ENCODE measurements at places on chromosomes 5 and 9.

GRCh38 chr9:104808035-104808614, 44.2 kb downstream of the NIPSNAP3B start:
- DNase-seq: peak; percentile 69

DNA sequence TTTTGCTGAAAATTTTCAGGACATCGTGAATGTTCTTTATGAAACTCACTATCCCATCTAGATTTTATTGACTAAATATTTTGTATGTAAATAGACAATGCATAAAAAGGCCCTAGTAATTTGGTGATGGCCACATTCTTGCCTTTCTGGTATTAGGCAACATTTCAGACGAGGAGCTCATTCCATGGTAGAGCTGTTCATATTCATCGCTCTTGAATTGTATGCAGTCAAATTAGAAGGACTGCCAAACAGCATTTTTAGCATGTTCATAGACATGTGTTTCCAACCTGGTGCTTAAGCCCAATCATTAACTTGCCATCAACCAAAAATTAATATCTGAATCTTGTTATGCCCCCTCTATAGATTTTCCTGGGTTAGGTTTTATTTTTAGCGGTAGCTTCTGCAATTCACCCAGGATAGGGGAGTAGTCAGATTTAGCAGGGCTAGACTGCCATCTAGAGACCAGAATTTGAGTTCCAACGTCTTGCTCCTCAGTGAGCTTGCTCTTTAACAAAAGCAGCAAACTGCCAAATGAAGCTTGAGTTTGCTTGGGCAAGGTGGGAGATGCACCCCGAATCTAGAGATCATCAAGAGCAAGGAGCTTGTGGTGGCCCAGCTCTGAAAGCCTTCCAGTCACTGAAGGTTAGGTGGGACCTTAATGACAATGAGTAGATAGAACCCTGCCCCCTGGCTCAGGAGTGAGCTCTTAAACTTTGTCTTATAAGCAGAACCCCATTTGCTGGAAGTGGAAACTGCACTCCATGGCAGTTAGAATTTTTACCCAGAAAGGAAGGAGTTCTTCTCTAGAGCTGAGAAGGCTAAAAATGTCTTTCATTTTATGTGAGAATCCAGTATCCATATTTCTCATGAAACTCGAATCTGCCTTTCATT, 456.2 kb downstream of the RASEF start:
- peak; percentile 71 for DNase-seq

DNA sequence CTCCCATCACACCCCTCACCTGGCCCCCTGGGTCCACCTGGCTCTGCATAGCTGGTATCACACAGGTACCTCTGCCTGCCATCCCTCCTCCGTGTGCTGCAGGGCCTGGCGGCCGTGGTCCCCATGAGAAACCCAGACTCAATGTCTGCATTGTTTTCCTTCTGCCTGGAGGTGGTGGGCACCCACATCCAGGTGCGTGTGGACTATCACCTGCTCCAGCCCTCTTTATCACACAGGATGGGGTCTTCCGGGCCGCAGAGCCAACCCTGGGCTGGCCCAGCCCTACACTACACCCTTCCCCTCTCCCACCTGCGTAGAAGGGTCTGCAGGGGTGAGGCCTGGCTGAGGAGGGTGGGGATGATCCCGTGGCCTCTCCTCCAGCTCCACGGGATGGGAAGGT, 7.0 kb upstream of the FUT7 start:
- no peak for DNase-seq

- DNase-seq: peak; percentile 67
Measured at GRCh38 chr9:129351058-129351641, 173.1 kb upstream of the IER5L start.

- no peak for DNase-seq
Measured at GRCh38 chr9:111870774-111871498, 25.7 kb upstream of the UGCG start.

DNA sequence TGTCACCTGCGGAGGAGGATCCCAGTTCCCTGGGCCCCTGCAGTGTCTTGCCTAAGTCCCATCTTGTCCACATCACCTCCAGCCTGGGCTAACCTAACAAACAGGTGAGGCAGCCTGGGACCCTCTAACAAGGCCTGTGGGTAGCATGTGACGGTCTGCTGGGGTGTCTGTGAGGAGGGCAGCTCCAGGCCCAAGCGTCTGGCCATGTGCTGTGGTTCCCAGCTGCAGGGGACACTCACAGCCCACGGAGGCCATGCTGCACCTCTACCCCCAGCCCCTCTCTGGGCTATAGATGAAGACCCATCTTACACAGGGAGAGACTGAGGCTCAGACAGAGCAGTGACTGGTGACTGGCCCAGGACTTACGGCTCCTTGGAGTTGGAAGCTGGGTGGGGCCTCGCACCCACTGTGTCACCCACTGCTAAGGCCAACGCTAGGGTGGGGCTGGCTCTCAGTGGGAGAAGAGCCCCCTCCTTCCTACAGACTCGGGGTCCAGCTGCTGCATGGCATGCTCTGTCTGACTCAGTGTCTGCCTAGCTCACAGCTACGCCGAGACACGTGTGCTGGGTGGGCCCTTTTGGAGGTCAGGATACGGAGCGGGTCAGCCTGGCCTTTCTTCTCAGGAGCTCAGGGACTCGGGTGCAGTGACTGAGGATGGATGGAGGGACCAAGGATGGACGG, 40.8 kb upstream of the RNF130 start:
- DNase-seq: no peak

- DNase-seq: peak; percentile 42
Measured at GRCh38 chr5:89981878-89982773, 427.4 kb downstream of the CETN3 start.

GRCh38 chr5:119079318-119079921, 8.5 kb downstream of the DMXL1 start:
- DNase-seq: peak; percentile 10

- peak; percentile 20 for DNase-seq
Measured at GRCh38 chr9:88680505-88681160, 145.7 kb downstream of the NXNL2 start.

DNA sequence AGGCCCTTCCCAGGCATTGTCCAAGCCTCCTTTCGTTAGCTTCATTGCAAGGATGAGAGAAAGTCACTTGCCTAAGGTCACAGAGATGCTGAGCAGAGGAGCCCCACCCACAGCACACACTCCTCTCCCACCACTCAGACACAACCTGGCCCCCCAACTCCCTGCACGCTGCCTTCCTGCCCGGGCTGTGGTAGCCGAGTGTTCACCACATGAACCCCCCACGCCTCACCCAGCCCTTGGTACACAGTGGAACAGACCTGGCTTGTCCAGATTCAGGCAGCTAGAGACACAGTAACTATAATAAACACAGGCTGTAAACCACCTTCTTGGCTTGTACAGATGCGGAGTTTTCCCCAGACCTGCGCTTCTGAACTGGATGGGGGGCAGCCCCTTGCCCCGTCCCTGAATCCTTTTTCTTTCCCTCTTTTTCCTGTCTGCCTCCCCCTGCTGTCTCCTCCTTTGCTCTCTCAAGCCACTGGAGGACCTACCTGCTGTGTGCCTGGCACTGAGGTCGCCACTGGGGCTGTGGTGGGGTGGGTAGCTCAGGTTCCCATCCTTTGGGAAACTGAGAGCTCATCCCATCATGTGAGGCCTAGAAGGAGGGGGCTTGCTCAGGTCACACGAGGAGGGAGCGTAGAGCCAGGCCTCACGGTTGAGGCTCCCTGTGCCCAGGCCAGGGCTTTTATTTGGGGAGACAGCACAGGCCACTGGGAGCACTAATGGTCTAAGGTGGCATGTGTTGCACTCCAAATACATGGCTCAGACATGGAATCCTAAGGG, 55.7 kb upstream of the SYNPO start:
- DNase-seq: no peak

DNA sequence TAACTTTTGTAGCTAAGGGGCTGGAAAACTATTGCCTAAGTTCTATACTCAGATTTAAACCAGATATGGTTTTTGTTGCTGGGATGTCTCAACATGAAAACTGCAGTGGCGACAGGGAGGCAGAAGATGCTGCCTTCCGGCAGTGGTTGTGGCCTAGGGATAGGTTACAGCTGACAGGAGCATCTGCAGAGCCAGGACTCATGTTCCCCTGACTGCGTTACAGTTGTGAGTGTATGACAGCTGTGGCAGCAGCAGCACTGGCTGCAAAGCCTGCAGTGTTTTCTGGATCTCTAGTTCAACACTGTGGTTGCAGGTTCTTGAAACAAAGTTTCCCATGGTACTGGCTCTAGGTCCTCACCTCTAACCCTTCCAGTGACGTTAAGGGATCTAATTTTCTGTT, 498.8 kb upstream of the CDH18 start:
- DNase-seq: no peak

DNA sequence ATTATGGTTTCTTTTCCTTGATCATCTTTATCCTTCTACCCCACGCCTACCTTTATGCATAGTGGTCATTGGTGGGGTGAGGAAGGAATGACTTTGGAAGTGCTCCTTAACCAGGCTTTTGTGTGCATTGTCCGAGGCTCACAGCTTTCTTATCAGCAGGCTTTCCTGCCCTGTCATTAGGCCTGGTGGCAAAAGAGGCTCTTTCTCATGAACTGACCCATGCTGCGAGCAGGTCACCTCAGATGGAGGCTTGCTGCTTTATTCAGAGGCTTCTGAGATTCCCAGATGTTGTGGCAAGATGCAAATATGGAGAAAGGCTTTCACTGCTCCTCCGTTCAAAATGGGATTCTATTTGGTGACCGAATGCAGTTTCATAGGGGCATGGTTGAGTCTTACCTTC, 57.4 kb upstream of the DMRTA1 start:
- no peak for DNase-seq

- peak; percentile 44 for DNase-seq
Measured at GRCh38 chr9:131734165-131734610, 5.7 kb downstream of the RAPGEF1 start.

GRCh38 chr5:123708074-123708806, 196.3 kb downstream of the CSNK1G3 start:
- DNase-seq: peak; percentile 99

DNA sequence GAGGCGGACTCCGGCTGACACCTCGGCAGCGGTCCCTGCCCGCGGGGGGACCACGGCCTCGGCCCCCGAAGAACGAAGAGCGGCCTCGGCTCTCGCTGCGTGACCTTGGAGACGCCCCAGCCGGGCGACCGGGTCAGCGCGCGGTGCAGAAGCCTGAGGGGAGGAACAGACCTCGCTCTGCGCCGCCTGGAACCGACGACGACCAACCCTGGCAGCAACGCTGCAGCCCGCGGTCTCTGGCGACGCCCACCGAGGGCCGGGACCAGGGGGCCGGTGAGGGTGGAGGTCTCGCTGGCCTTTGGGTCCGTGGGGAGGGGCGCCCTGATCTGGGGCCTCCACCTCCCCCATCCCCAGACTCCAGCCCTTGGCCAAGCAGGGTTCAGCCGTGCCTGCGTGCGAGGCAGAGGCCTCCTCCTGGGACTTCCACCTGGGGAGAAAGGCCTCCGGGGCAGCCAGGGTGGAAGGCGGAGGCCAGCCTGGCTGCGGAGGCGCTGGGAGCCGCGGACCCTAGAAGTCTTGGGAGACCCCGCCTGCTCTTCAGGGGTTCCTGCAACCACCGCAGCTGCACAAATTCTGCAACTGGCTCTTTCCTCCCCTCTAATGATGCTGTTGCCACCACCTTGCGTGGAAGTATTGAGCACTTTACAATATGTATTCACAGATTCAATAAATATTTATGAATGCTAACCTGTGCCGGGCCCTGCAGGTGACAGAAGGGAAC, 44.3 kb upstream of the SLC12A7 start:
- DNase-seq: no peak

GRCh38 chr5:175789670-175790069, 81.7 kb upstream of the CPLX2 start:
- no peak for DNase-seq

DNA sequence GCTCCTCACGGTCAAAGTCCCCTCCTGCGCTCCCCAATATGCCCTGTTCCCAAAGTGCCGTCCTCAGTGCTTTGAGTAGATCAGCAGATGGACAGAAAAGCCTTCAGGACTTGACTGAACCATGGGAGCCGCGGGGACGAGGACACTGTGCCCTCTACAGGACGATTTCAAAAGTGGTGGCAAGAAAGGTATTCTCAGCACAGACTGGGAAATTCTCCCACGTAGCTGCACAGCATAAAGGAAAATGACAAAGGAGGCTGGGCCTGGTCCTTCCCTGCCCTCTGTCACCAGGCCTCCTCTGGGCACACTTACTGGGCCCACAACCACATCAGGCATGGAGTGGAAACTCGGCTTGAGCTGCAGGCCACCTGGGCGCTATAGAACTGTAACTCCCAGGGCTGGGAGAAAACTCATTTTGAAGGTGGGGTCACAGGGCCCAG, 16.7 kb upstream of the MTMR12 start:
- peak; percentile 52 for DNase-seq

DNA sequence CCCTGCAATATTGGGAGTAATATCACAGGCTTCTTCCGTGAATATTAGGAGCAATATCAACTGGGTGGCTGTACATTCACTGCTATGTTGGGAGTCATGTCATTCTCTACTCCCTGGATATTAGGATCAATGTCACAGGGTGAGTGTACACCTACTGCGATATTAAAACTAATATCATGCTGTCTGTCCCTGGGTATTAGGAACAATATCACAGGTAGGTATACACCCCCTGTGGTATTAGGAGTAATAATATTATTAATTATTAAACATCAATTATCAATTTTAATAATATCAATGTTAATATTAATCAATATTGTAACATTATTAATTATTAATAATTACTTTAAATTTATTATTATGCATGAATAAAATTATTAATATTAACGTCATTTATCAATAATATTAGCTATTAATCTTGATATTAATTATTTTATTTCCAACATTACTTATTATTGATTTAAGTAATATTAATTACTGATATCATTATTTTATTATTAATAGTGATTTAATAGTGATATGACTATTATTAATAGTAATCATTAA, 121.9 kb downstream of the TMEM38B start:
- DNase-seq: no peak

DNA sequence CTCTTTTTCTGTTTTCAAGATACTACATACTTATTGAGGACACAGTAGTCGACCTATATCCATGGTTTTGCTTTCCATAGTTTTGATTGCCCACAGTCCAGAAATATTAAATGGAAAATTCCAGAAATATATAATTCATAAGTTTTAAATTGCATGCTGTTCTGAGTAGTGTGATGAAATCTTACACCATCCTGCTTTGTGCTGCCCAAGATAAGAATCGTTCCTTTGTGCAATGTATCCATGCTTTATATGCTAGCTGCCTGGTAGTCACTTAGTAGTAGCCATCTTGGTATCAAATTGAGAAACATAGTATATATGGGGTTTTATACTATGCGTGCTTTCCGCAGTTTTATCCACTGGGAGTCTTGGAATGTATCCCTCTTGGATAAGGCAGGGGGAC, 59.0 kb downstream of the CWC27 start:
- DNase-seq: no peak

Measured in fibroblast of skin of right biceps (primary cell).